ENCODE measurements at places on chromosomes 3 and 15. TPM values are rescaled to one million over a fixed set of nuclear protein-coding genes. Genes with fewer than 3 reads are reported as not detected.

- peaks cover 15% of the 10 kb centered on the region for H3K27me3 ChIP-seq
- H3K4me1 ChIP-seq: peaks cover 10% of the 10 kb centered on the region
- H3K4me3 ChIP-seq: peak overlapping the region; percentile 73
- no peaks in the 10 kb centered on the region for H3K36me3 ChIP-seq
- no peak for DNase-seq
- no peak overlapping the region for H3K27ac ChIP-seq
These were observed 7.2 kb downstream of the EOMES start for GRCh38 chr3:27714692-27715453.

RIOX2 gene
- total RNA-seq: 21.3 TPM

GRCh38 chr3:4334548-4334947 lies 31.4 kb downstream of the SETMAR start:
- no peak overlapping the region for H3K27ac ChIP-seq
- H3K36me3 ChIP-seq: no peaks in the 10 kb centered on the region
- H3K4me1 ChIP-seq: no peaks in the 10 kb centered on the region
- no peaks in the 10 kb centered on the region for H3K27me3 ChIP-seq

FOXL2NB gene
- total RNA-seq: not detected

DNA sequence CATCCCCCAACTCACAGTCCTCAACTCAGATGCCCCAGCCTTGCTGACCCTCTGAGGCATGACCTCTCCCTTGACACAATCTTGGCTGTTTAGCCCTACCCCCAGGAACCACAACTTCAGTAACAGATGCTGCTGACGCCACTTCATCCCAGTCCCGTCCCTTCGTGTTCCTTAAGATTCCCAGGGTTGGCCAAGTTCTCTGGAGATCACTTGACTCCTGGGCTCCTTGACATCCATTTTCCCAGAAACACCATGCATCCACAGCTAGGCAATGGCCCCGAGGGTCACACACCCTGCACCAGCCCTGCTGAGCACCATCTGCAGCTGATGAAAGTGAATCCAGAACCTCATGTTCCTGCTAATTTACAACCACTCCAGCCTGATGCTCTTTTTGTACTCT lies 6.9 kb downstream of the RTP2 start:
- H3K36me3 ChIP-seq: no peaks in the 10 kb centered on the region
- H3K27ac ChIP-seq: no peak overlapping the region
- no peak overlapping the region for H3K4me3 ChIP-seq
- H3K27me3 ChIP-seq: no peaks in the 10 kb centered on the region

DNA sequence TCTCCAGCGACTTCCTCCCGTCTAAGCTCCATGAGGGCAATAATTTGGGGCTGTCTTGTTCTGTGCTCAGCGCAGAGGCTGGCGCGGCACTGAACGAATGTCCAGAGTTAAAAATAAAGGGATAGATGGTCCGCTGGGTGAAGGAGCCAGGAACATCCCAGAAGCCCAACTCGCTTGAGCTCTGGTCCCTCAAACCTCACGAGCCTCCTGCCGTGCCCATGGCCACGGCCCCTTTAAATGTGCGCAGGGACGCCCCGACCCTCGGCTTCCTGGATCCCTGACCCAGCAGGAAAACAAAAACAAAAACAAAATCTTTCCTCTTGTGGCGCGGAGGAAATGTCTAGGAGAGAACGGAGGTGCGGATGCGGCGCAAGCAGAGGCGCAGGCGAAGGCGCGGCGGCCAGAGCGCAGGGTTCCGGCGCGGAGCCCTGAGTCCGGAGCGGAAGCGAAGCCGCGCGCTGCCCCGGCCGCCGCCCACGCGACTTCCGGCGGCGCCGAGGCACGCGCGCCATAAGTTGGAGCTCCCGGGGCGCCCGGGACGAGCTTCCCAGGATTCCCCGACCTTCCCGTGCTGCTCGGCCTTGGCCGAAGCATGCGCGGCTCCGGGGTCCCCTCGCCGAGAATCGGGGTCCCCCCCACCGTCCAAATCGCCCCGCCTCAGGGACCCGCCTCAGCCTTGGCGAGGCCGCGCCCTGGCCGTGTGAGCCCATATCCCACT lies 52.9 kb upstream of the WNT7A start:
- no peaks in the 10 kb centered on the region for H3K36me3 ChIP-seq
- H3K4me1 ChIP-seq: no peaks in the 10 kb centered on the region
- no peaks in the 10 kb centered on the region for H3K27me3 ChIP-seq
- DNase-seq: no peak
- H3K27ac ChIP-seq: no peak overlapping the region

- H3K4me1 ChIP-seq: no peaks in the 10 kb centered on the region
- H3K4me3 ChIP-seq: no peak overlapping the region
- H3K36me3 ChIP-seq: no peaks in the 10 kb centered on the region
- no peak for DNase-seq
- no peak overlapping the region for H3K27ac ChIP-seq
These were observed 48.1 kb downstream of the APBA2 start for GRCh38 chr15:28933710-28934445.

DNA sequence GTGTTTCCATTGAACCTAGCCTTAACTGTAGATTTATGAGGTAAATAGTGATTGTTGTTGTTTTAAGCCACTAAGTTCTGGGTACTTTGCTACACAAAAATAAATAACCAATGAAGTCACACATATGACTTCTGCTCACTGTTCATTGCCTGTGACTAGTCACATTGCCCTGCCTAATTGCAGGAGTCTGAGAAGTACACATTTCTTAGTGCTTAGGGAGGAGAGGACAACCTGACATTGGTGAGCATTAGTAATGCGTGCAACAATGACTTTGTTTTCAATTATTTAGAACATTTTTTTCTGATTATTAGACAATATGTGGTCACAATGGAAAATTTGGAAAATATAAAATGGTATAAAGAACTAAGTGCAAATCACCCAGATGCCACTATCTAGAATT lies 133.2 kb upstream of the DAZL start:
- no peak overlapping the region for H3K4me3 ChIP-seq

CLK3 gene
- 154 TPM for total RNA-seq

GRCh38 chr3:142568393-142569017 lies 10.0 kb downstream of the ATR start:
- H3K27ac ChIP-seq: no peak overlapping the region
- H3K36me3 ChIP-seq: peaks cover 6% of the 10 kb centered on the region
- no peaks in the 10 kb centered on the region for H3K27me3 ChIP-seq
- no peak overlapping the region for H3K4me3 ChIP-seq
- H3K4me1 ChIP-seq: no peaks in the 10 kb centered on the region
- no peak for DNase-seq

DNA sequence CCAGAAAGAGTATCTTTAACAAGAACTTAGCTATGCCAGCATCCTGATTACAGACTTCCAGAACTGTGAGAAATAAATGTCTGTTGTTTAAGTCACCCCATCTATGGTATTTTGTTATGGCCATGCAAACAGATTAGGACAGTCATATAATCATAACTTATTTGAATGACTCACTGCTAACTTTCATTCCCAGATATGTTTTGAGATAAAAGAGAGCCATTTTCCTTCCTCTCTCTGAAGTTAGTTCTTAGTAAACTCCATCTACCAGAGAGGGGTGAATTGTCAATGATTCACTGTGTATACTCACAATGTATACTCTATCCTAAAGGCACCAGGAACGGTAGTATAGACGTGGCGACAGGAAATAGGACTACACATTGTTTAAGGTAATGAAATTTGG lies 179.4 kb upstream of the DPH6 start:
- no peak for DNase-seq
- H3K36me3 ChIP-seq: no peaks in the 10 kb centered on the region
- H3K4me3 ChIP-seq: no peak overlapping the region

CPLX3 gene
- not detected for total RNA-seq
